Tibial nerve (tissue), 4 donors: ENCODE measurements at places on chromosomes 12 and 14. TPM values are rescaled to one million over a fixed set of nuclear protein-coding genes. Genes with fewer than 3 reads are reported as not detected.

CD163L1 gene
- total RNA-seq: 0.66 TPM

WIF1 gene
- total RNA-seq: not detected

ZNF268 gene
- 15.1 TPM for total RNA-seq

HCAR2 gene
- total RNA-seq: not detected

SLC2A13 gene
- 22.4 TPM for total RNA-seq

ALX1 gene
- not detected for total RNA-seq

DCN gene
- 1,578 TPM for total RNA-seq

TCP11L2 gene
- 21.6 TPM for total RNA-seq

ALDH2 gene
- total RNA-seq: 70.2 TPM
